ENCODE measurements at places on chromosomes 5 and 9.

GRCh38 chr5:10708189-10708944 is 52.7 kb downstream of the DAP start:
- no peak for DNase-seq

DNA sequence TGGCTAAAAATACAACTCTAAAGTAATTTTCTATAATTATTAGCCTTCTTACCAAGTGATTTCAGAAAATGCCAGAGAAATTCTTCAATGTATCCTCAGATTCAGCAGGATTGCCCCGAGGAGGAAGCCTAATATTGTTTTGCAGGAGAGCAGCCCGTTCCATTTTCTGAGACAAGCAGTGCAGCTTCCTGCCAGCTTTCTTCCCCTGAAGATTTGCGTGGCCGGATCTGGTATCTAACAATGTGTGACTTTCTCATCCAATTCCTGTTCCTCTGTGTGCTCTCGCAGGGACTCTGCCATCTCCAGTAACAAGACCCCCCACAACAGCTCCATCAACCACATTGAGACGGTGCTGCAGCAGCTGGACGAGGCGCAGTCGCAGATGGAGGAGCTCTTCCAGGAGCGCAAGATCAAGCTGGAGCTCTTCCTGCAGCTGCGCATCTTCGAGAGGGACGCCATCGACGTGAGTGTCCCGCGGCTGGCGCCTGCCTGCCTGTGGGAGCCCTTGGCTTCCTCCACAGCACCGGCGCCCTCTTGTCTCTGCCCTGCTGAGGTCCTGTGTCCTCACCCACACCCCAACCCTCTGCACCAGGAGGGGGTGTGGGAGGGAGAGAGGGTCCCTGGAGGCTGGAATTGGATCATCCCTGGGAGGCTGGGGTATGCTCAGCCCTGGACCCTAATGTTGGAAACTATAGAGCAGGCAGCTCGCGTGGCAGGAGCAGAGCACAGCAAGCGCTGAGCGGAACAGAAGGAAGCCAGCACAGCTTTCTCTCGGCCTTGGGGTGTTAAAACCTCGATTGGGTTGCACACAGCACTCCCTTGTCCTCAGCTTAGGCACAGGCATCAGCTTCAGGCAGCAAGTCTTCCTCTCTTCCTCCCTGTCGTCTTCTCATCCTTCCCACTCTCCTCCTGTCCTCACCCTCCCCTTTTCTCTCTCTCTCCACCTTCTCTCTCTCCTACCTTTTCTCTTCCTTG is 216.2 kb downstream of the TRIO start:
- DNase-seq = no peak

GRCh38 chr5:108006791-108007190 is 336.1 kb upstream of the EFNA5 start:
- DNase-seq = no peak

DNA sequence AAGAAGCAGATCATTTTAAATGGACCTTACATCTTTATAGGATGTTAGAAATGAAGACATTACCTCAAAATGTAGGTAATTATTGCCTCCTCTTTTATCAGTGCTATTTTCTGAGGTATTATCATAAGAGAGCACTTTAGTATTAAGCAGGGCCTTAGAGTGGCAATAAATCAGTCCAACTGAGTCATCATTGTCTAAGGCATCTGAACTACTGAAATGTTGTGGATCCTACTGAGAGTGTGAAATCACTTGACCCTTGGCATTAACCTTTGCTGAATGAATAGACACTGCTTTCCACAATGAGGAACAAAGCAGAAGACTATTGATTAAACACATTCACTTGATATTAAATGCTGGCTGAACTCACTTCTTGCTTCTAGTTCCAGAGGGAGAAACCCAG is 224.6 kb upstream of the ARRDC3 start:
- no peak for DNase-seq

- no peak for DNase-seq
Observed at GRCh38 chr5:58199087-58199486, 260.8 kb downstream of the PLK2 start.

DNA sequence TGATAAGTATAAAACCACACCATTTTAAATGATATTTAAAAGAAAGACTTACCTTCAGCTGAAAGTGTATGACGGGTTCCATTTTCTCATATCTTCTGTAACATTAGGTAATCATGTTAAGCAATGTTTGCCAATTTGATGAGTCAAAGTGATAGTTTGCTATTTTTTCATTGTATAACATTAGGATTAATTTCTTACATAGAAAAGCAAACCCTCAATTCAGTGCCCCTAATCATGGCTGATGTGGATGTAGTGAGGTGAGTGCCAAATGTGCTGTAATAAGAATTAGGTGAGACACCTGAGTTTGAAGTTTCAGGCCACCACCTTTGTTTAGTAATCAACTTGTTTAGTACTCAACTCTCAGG is 68.0 kb downstream of the UNC13B start:
- DNase-seq = no peak

DNA sequence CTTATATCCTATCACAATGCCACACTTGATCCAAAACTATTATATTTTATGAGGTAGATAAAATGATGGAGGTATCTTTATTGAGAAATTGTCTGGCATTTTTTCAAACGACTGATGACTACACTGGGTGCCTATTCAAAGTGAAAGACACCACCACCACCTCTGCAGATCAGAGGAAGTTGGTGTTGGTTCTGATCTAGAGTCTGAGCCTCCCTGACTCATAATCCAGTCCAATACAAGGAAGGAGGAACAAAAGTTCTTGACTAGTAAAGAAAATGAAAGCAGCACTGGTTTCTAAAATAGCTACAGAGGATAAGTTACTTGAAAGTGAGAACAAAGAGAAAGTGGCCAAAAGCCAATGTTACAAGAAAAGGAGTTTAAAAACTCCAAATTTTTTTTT is 139.9 kb downstream of the RFX3 start:
- no peak for DNase-seq

- no peak for DNase-seq
Observed at GRCh38 chr9:100759215-100759614, 181.3 kb downstream of the CAVIN4 start.

- no peak for DNase-seq
Observed at GRCh38 chr5:137575847-137576246, 76.7 kb upstream of the SPOCK1 start.

DNA sequence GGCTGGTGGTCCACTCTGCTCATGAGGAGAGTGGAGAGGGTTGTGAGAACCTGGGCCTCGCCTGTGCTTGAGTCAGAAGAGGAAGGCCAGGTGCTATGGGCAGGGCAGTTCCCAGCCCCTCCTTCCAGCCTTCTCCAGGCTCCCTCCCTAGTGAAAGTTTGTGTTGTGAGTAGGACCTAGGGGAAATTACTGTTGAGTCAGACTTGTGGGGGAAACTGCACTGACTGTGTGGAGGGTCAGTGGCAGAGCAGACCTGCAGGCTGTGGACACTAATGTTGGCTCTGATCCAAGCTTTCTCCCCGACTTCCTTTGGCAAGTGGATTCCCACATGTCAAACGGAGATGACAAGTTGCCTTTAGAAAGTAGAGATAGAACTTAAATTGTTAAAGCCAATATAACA is 102.6 kb downstream of the ARHGAP26 start:
- no peak for DNase-seq

- no peak for DNase-seq
Observed at GRCh38 chr5:59759600-59760351, 133.8 kb downstream of the PDE4D start.

GRCh38 chr9:120876842-120877240 is at the start of gene PHF19:
Gene PHF19 (minus strand): TSS chr9:120877188. CDS start chr9:120874741, 2,447 bp downstream.
- no peak for DNase-seq

GRCh38 chr5:142920849-142921612 is 150.9 kb downstream of the ARHGAP26 start:
- DNase-seq = no peak

GRCh38 chr5:79959407-79959806 is 31.7 kb downstream of the MTX3 start:
- no peak for DNase-seq

DNA sequence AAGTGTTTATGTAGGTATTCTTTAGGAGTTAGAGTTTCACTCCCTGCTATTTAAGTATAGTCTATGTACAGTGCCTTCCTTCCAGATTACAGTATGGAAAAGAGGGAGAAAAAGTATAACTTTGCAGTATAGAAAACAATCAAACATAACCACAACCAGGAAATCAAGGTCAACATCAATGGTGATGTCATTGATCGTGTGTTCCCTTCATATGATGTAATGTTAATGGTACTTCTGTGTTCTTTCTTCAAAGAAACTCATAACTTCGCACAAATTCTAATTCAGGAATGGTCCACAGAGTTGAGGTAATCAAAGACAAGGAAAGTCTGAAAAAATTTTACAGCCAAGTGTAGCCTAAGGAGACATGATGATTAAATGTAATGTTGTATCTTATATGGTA is 961.1 kb upstream of the EDIL3 start:
- DNase-seq = no peak

DNA sequence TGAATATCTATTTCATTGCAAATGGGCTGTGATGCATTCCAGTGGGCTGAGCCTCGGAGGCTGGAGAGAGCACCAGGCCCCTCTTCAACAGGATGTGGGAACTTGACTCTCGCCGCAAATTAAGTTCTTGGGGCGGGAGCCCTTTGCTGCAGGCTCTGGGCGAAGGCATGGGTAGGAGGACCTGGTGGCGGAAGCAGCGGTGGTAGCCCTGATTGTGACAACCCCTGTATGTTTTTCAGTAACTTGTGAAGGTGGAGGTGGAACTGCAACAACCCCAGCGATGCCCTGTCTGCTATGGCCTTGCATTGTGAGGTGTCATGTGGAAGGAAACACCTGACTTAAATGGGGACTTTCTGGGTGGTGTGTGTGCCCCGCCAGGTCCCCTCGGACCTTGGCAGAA is 9.4 kb downstream of the FYB1 start:
- DNase-seq = peak; percentile 54

DNA sequence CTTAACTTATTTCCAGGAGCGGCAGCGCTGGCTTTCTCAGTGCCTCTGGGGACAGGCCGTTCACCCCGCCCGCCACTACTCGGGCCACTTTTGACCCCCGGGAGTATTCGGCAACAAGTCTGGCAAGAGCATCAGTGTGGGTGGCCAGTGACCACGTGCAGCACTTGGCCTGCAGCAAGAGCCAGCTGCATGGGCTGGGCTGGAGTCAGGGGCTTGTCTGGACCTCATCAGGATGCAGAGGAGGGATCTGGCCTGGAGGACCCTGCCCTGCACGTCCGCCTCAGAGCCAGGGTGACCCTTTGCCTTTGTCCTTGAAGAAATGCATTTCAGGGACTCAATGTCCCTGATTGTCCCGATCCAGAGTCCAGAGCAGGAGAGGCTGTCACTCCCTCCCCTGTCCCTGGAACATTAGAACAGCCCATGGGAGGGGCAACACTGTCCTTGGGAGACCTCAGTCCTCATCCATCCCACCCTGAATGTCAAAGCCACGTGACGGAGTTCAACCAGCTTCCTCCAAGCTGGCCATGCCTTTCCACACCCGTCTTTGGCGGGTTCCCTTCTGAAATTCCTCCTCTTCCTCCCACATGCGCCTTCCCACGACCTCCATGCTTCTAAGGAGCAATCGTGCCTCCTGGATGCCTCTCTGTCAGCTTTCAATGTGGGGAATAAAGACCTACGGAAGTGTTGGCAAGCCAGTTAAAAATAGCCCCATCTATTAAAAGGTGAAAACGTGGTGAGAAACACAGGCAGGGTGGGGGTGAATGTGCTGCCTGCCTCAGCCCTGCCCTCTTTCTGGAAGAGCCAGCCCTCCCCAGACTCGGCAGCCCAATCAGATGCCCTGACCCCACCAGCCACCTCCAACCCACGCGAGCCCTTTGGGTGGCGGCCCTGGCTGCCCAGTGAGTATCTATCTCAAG is 99.0 kb downstream of the OLFM1 start:
- DNase-seq = no peak

DNA sequence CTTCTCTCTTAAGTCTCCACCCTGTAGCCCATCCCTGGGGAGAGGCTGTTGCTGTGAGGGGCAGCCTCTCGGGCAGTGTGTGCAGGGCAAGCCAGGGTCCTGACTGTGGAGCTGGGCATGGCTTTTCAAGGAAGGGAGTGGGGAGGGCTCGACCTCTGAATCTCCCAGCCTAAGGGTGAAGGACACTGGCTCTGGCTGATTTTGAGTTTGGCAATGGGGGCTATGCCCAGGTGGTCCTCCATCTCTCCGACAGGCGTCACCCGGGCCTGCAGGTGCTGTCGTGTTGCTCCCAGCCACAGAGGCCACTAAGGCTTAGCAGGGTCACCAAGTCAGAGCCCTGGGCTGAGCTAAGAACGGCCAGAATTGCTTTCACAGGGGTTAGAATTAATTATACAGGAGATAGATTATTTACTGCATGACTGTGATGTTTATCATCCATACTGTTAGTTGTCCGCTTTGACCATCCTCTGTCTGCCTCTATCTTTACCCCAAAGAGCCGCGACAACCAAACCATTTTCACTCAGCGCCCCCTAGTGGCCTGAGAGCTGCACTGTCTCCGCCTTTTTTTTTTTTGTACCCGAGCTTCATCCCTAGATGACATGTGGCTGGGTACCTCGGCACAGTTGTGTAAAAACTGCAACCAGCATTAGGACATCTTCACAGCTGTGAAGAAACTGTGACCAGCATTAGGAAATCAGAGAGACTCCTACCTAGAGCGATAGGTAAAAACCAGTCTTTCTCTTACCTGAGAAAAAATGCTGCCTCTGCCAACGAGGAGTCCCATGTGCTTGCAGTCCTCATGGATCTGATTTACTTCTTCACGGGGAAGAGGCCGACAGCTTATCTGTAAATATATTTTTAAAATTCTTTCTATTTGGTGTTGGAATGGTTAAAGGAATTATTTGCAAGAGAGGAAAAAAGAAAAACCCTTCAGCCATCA is 44.5 kb downstream of the AGXT2 start:
- no peak for DNase-seq

- no peak for DNase-seq
Observed at GRCh38 chr5:158406884-158407823, 548.2 kb upstream of the CLINT1 start.

GRCh38 chr5:88952996-88953643 is 70.1 kb upstream of the MEF2C start:
- DNase-seq = no peak

DNA sequence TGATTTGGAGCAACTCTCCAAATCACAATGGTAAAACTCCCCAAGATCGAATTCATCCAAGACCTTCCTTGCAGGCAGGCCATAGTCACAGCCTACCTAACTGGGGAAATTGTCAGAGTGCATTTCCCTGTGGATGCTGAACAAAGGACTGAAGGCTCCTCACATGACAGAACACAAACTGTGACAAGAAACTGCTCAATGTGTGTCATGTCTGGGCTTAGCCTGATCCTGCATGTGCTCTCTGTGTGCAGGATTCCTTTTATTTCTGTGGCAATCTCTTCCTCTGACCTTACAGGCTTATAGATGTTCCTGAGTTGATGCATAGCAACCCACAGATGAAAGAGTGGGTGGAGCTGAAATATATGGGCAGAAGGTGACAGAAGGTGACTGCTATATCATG is 465.8 kb downstream of the ICE1 start:
- DNase-seq = no peak

- no peak for DNase-seq
Observed at GRCh38 chr9:129613520-129614175, 7.3 kb downstream of the C9orf50 start.

DNA sequence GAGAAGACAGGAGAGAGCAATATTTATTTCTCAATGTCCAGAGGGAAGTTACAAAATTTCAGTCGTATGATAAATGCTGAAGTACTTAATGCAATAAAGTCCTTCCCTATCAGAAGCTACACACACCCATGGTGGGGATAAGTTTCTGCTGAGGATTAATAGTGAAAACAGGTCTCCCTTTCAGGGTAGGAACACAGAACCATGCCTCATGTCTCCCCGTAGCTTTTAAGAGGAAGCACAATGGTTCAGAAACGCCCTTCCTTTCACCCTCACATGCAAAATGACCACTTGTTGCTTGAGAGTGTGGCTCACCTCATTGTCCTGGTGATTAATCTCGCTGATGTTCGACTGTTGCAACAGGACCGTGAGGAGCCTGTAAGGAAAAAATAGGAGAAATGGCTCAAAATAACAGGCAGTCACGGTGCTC is 73.6 kb downstream of the ANKRD55 start:
- DNase-seq = no peak

All from stimulated activated CD8-positive, alpha-beta memory T cell treated with anti-CD3 and anti-CD28 coated beads, Interleukin-2, amount 100 ng/mL, for 1 hour (primary cell).